IMR-90 (cell line): ENCODE measurements at places on chromosomes 16 and 17. TPM values are rescaled to one million over a fixed set of nuclear protein-coding genes. Genes with fewer than 3 reads are reported as not detected.

GRCh38 chr16:67661101-67661761 lies 471 bp downstream of the PARD6A start:
- peak; percentile 52 for DNase-seq

DNA sequence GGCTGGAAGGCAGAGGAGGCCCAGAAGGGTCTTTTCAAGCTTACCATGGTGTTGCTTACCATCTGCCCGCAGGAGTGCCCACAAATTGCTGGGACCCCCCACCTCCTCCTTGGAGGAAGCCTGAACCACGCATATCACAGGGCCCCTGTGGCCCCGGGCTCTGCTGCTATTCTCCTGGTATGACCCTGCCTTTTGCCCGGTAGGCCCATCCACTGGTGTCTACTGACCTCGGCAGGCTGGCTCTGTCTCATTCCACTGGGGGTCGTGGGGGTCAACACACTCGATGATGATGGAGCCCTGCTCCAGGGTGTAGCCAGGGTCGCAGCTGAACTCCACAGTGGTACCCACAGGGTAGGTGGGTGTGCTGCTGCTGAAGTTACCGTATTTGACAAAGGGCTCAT lies 8.2 kb upstream of the PHF12 start:
- DNase-seq = no peak

DNA sequence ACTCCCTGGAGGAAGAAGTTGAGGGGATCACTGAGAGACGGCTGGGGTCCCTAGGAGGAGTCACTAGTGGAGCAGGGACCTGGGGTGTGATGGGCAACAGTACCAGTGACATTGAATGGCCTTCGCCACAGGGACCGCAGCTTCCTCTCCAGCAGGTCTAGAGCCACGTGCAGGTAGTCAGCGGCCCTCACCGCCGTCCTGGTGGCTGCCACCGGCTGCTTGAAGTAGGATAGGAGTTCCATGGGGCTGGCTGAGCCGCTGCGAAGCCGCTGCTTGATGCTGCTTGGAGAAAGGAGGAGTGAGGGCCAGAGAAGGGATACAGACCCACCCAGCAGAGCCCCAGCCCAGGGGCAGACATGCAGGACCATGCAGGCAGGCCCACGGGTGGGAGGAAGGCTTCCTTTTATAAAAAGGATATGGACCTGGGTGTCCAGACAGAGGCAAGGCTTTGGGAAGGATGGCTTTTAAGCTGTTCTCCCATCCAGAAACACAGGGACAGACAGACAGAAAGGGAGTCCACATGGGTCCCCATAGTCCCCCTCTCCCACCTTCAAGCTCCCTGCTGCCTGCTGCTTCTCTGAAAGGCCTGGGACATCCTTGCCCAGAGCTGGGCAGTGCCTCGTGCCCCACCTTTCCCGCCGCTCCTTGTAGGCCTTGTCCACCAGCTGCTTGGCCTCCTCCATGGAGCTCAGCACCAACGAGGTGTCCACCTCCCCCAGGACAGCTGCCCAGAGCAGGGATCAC lies 827 bp downstream of the MPO start:
- DNase-seq = no peak

The WDR81 gene
- 3.0 and 3.9 TPM in 2 replicates for total RNA-seq

DNA sequence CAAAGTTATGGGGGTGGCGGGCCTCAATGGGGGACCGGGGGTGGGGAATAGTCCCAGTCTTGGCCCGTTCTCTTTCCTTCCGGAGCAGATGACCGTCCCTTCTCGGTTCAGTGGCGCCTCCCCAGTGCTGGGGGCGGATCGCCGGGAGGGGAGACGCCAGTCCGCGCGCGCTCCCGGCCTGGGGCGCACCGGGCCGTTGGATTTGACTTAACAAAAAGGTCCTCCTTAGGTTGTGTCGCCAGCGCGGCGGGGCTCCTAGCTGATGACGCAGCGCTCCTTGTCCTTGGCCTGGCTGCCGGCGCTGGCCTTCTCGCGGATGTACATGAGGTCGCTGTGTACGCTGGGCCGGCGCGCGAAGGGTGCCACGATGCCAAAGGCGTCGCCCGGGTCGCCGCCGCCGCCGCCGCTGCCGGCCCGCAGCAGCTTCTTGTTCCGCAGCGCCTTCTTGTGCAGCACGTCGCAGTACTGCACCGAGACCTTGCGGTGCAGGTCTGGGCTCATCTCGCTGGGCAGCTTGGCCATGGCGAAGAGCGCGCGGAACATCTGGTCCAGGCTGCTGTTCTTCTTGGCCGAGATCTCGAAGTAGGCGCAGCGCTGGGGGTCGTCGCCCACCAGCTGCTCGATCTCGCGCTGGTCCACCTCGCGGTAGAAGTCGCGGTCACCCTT lies 1.2 kb downstream of the RASD1 start:
- peak; percentile 37 for DNase-seq

DNA sequence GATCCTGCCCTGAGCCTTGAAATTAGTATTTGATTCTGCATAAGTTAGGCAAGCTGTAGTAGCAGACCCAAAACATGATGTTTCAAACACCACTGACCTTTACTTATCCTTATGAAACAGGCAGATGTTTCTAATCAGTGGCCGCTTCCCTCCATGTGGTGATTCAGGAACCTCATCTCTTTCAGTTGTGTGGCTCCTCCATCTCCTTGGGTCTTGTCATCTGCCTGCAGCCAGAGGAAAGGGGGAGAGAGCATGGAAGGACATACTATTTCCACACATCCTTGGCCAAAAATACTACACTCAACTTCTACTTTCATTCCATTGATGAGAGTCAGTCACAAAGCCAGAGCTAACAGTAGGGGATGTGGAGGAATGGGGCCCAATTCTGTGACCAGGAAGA lies 41.6 kb upstream of the IRX6 start:
- DNase-seq = no peak

GRCh38 chr16:8605554-8605953 lies 15.2 kb upstream of the TMEM114 start:
- DNase-seq = no peak

GRCh38 chr17:61179380-61179806 lies 220.2 kb upstream of the TBX2 start:
- DNase-seq = no peak

The NPIPA5 gene
- not detected in 2 replicates for total RNA-seq

GRCh38 chr17:81059026-81059425 lies 24.1 kb downstream of the BAIAP2 start:
- no peak for DNase-seq

The ABCA10 gene
- under 0.01 TPM in 2 replicates for total RNA-seq

GRCh38 chr16:67914758-67915495 lies 16.7 kb downstream of the CTRL start:
- DNase-seq = no peak

The PERCC1 gene
- total RNA-seq = not detected in 2 replicates

- DNase-seq = no peak
Observed at GRCh38 chr17:40491486-40491885, 9.9 kb downstream of the TNS4 start.

DNA sequence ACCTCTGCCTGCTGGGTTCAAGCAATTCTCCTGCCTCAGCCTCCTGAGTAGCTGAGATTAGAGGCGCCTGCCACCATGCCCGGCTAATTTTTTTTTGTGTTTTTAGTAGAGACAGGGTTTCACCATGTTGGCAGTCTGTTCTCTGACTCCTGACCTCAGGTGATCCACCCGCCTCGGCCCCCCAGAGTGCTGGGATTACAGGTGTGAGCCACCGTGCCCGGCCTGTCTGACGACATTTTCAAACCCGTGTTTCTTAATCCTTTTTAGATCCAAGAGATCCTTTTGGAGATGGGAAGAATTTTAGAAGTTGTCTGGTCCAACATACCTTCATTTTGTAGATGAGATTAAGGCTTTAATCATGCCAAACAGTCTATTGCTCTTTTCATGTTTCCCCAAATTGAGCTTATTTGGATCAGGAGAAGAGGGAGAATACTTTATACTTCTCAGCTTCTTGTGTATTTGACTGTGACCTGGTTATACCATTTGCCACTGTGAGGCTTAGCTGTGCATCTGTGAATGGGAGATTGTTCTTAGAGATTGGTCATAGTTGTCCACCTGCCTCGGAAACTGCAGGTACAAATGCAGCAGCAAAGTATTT lies 25.8 kb downstream of the USP10 start:
- no peak for DNase-seq

DNA sequence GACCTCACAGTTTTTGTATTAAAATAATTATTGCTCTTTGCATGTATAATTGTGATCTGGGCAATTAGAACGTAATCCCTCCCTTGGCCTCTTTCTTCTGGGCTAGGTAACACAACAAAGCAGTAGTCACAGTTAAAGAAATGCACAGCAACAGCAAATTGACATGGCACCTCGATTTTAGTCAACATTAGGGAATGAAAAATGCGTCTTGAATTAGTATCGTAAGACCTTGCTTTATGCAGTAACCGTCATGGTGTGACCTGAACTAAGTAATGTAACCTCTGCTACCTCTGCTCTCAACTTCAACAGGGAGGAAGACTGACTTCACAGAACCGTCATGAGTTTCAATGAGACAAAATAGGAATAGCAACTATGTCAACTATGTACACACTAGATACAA lies 265.4 kb upstream of the MAF start:
- no peak for DNase-seq

- DNase-seq = no peak
Observed at GRCh38 chr17:61461967-61462718, 9.9 kb downstream of the TBX4 start.

DNA sequence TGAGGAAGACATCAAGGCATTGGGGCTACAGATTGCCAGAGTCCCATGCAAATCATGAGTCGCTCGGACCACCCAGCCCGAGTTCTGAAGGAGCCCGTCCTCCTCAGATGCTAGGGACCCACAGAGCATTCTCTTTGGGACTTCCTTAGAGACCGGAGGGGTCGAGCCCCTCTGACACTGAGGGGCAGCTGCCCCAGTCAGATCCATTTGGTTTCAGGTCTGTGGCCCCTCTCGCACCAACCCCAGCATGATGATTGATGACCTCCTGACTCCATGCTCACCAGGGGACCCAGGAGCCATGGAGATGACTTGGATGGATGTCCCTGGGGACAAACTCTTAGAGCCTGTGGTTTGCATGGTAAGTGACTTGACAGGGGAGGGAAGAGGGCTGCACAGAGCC lies 8.0 kb downstream of the PDF start:
- DNase-seq = no peak

- DNase-seq = no peak
Observed at GRCh38 chr17:75524269-75524969, 1.1 kb upstream of the LLGL2 start.

- DNase-seq = peak; percentile 28
Observed at GRCh38 chr17:7574176-7574953, 5.1 kb upstream of the CD68 start.

DNA sequence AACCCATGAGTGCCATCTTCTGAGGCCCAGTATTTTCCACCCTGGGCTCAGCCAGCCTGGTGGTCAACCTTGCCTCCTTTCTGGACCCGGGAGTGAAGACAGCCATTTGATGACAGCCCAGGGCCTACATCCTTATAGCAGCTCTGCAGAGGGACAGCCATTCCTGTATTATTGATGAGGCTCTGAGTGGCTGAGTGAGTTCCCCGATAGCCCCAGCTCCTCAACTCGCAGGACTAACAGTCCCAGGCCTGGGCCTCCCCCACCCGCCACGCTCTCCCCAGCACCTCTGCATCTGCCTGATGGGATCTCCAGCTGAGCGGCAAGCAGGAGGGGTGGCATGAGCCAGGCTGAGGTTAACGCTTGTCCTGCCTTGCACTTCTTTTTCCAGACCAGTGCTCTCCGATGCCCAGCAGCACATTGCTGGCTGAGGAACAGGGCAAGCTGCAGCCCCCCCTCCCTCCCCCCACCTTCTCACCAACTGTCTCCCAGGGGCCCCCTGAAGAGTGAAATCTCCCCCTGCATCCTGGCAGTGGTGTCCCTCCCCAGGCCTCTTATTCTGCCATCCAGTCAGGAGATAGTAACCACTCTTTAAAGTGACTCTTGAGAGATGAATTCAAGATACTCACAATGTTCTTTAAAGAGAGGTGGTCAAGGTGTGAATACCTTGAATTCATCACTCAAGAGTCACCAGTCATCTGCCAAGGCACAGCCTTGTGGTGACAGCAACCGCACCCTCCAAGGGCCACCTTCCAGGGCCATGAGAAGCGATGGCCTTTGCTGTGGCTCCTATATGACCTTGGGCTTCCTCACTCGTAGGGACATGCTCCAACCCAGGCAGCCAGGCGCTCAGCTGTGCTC lies 23.5 kb downstream of the CACNG5 start:
- DNase-seq = no peak

The NXPH3 gene
- 0.18 and 0.28 TPM in 2 replicates for total RNA-seq

DNA sequence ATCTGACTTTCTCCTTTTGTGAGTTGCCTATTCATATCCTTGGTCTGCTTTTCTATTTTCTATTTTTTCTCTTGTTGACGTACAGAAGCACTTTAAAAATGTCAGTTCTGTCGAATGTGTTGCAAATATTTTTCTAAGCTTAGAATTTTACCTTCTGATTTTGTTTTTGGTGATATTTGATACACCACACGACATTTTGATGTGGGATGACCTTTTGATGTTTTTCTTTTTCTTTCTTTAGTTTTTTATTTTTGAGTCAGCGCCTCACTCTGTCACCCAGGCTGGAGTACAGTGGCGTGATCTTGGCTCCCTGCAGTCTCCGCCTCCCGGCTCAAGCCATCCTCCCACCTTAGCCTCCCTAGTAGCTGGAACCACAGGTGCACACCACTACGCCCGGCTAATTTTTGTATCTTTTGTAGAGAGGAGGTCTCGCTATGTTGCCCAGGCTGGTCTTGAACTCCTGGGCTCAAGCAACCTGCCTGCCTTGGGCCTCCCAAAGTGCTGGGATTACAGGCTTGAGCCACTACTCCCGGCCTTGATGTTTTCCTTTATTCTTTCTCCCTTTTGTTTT lies 39.6 kb downstream of the WSB1 start:
- DNase-seq = no peak

The GGT6 gene
- total RNA-seq = not detected in 2 replicates

DNA sequence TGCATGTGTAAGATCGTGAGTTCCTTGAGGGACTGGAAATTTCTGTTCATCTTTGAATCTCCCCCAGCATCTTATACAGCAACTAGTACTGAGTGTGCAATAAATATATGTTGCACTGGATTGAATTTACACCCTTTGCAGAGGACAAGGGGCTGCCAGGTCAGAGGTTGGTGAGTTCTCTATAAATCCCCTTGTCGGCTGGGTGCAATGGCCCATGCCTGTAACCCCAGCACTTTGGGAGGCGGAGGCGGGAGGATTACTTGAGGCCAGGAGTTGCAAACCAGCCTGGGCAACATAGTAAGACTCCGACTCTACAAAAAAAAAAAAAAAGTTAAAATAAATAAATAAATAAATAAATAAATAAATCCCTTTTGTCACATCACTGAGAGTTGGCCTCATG lies 9.4 kb upstream of the SP6 start:
- no peak for DNase-seq

GRCh38 chr16:87851141-87851587 lies 18.1 kb downstream of the SLC7A5 start:
- DNase-seq = no peak

GRCh38 chr17:49278076-49278475 lies 47.5 kb upstream of the PHOSPHO1 start:
- no peak for DNase-seq
